Naive thymus-derived CD8-positive, alpha-beta T cell (primary cell): ENCODE measurements at places on chromosomes 7 and 10.
A peak's percentile ranks its signal among the peaks of the same experiment; 100 is the strongest.

DNA sequence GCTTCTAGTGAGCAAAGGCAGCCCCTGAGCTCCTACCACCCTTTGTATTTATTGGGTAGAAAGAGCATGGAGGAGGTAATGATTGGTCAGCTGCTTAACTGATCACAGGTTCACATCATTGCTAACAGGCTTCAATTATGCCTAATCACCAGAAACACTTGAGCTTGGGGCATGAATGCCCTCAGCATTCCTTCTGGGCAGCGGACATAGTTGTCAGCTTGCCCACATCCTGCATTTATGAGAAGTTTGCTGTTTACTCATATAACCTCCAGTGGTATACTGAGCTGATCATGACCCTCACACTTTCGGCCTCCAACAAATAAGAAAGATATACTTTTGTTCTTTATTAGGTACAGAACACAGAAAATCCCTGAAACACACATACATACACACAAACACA, 140.3 kb upstream of the ODAD2 start:
- DNase-seq, result no peak

GRCh38 chr10:77350134-77350533, 287.5 kb downstream of the KCNMA1 start:
- DNase-seq, result no peak

- DNase-seq, result no peak
These were observed 410.9 kb downstream of the SUGCT start for GRCh38 chr7:40545739-40546138.

DNA sequence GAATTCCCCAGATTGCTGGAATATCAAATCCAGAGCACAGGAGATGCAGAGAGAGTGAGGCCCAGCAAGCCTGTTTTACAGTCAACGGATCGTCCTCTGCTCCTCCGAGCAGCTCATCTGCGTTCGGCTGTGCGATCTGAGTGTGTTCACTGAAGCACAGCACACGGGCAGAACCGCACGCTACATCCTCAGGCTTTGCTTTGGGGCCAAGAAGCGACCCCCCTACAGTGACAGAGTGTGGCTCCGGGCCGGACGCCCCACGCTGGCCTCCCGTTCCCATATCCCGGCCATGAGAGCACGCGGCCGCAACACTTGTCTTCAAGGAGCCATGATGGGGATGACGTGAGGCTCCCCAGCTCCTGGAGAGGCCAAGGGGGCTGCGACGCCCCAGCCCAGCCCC, 431.4 kb downstream of the DNAJB6 start:
- DNase-seq, result no peak

- DNase-seq, result no peak
These were observed 786.9 kb upstream of the IGFBP3 start for GRCh38 chr7:46707973-46708372.

DNA sequence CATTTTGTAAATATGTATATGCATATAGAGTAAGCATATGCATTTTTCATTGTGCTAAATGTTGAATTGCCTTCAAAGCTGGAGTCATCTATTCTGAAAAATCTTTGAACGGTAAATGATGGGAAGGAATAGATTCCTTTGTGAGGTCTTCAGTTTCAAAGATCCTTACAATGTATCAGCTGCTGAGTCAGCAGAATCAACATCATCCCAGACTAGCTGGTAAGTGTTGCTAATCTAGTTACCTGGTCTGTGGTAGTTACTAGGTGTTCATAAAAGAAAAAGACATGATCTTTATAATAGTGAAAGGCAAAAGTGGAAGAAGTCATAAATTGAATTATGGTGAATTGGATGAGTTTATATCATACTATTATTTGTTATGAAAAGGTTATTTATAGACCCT, 10.6 kb upstream of the STAM start:
- DNase-seq, result no peak

GRCh38 chr10:10804998-10805740, 212.5 kb upstream of the CELF2 start:
- no peak for DNase-seq

DNA sequence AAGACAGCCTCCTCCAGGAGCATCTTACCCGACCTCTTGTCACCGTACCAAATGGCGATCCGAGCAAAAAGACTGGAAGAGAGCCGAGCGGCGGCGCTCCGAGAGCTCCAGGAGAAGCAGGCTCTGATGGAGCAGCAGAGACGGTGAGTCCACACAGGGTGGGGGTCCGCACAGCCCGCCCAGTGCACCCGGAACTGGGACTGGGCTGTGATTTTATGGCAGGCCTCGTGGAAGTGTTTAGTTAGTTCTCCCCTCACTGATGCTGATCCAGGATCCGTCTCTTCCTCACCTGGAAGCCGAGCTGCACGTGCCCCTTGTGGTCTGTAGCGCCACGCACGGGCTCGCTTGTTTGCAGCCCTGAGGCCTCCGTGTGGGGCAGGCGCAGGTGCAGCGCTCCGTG, 19.6 kb downstream of the LRRC27 start:
- DNase-seq, result no peak

- DNase-seq, result no peak
These were observed 359.1 kb downstream of the EXOC4 start for GRCh38 chr7:133611955-133612354.

DNA sequence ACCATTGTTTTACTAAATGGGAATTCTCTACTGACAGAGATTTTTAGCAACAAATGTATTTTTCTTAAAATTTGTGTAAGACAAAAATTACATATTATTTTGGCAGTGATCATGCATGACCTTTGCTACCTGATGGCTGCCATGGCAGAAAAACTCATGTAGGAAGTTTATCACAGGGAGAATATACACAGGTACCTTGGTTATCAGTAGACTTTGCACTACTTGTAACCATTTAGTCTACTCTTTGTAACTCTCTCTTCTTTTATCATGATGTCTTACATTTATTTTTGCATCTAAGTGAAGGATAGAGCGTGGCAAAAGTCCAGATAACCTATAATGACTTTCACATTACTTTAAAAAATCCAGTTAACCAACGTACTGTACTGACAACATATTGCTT, 34.1 kb downstream of the REEP3 start:
- DNase-seq, result no peak

GRCh38 chr7:156106107-156106426, 293.8 kb upstream of the SHH start:
- no peak for DNase-seq

- DNase-seq, result no peak
These were observed 111.3 kb downstream of the HPSE2 start for GRCh38 chr10:99124376-99124775.

GRCh38 chr10:104321725-104322415, 16.4 kb downstream of the ITPRIP start:
- no peak for DNase-seq

GRCh38 chr7:139656387-139656786, 121.4 kb downstream of the HIPK2 start:
- DNase-seq, result no peak

- no peak for DNase-seq
These were observed 101.6 kb downstream of the HECTD2 start for GRCh38 chr10:91511549-91512330.

GRCh38 chr10:11232222-11232961, 214.7 kb downstream of the CELF2 start:
- DNase-seq, result no peak

DNA sequence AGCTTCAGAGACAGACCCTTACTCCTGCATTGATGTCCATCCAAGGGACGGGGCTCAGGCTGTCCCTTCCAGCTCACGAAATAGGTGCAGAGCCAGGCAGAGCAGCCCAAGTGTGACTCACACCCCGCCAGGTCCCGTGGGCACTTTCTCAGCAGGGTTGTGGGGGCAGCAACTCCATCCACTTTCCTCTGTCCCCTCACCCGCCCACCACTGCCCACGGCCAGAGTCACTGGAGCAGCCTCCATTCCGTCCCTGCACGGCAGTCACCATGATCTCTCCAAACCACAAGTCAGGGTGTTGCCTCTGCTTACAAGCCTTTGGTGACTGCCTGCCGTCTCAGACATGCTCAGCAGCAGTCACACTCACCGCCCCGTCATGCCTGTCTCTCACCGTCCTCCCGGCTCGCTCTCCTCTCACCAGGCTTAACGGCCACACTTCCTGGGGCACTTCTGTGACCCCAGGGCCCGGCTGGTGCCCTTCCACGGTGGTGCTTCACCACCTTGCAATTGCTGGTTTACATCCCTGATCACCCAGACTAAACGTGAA, 39.3 kb downstream of the CALML3 start:
- DNase-seq, result peak; percentile 69

- no peak for DNase-seq
These were observed 124.2 kb downstream of the TCERG1L start for GRCh38 chr10:131187274-131187673.

GRCh38 chr10:95445223-95445836, 115.8 kb downstream of the SORBS1 start:
- DNase-seq, result no peak

- DNase-seq, result no peak
These were observed 46.7 kb downstream of the PARD3 start for GRCh38 chr10:34768261-34768971.

GRCh38 chr7:30434140-30434799, 44.3 kb downstream of the NOD1 start:
- no peak for DNase-seq

- DNase-seq, result peak; percentile 34
These were observed 1.5 kb downstream of the MAFK start for GRCh38 chr7:1531979-1532455.

- no peak for DNase-seq
These were observed 60.1 kb upstream of the NAMPT start for GRCh38 chr7:106344861-106345260.

DNA sequence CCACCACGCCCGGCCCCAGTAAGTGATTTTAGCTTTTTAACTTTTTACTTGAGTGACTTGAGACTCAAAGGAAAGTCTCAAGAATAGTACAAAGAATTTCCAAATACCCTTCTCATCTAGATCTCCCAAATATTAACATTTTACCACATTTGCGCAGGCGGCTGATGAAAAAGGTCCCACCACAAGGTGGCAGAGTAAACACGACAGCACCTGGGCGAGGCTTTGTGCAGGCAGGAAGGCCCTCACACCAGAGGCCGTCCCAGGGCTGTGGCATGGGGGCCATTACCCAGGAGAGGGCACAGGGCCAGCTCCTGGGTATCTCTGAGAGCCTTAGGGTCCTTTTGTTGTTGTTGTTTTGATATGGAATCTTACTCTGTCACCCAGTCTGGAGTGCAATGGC, 50.0 kb upstream of the WIPI2 start:
- DNase-seq, result no peak

- no peak for DNase-seq
These were observed 473.0 kb upstream of the FOXK1 start for GRCh38 chr7:4209126-4209525.

DNA sequence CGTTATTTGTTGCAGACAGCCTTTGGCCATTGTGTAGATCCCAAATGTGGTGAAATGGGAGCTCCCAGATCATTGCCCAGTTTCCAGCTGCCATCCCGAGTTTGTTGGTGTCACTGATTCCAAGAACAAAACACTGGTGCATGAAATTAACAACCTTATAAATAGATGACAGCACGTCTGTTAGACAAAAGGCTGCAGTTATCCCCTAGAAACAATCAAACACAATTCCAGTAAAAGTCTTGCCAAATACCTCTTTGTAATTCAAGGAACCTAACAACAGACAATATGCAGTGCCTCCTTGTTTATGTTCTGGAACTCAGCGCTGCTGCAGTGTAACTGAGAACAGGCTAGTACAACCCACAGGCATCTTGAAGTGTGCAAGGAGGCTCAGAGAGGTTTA, 404.5 kb downstream of the PAXIP1 start:
- DNase-seq, result no peak

DNA sequence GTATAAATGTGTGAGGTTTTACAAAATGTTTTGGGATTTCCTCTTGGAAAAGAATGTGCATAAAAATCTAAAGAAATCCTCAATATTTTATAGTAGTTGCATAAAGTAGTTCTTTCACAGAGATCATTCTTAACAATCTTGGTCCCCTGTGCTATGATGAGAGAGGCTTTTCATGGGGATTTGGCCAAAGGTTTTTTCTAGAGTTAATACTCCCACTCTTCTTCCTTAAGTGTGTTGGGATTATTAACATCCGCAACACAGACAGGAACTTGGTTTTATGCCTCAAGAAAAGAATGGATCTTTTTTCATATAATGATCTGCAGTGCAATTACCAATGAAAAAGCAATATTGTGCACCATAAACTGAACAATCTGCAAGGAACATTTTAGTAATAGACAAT, 71.5 kb downstream of the AGMO start:
- no peak for DNase-seq

GRCh38 chr10:108388706-108389105, 1224.2 kb upstream of the SORCS1 start:
- DNase-seq, result no peak

DNA sequence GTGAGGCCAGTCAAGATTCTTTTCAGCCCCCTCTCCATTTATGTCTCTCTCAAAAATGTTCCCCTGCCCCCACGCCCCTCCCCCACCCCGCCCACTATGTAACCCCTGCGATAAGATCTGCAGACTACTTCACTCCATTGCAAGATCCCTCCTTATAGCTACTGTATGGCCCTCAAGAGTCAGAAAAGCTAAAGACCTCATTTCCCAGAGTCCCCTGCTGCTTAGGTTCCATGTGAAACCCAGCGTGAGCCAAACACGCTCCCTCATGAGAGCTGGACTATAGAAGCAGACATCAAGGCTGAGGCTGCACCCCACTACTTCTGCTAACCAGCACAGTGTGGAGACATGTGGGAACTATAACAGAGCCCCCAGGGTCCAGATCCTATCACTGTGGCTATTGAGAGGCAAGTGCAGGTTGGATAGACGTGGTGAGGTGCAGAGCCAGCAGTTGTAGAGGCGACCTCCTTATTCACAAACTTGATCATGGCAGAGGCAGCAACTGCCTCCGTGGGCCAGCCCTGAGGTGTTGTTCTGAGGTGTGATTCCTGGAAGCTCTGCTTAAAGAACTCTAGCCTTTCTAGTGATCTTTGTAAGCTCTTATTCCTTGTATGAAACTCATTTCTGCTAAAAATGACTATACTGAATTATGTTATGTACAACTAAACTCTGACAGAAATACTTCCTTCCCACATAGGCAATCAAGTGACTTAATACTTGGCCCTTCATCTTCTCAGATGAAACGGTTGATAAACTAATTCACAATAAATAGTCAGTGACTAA, 117.0 kb upstream of the ARID5B start:
- no peak for DNase-seq

DNA sequence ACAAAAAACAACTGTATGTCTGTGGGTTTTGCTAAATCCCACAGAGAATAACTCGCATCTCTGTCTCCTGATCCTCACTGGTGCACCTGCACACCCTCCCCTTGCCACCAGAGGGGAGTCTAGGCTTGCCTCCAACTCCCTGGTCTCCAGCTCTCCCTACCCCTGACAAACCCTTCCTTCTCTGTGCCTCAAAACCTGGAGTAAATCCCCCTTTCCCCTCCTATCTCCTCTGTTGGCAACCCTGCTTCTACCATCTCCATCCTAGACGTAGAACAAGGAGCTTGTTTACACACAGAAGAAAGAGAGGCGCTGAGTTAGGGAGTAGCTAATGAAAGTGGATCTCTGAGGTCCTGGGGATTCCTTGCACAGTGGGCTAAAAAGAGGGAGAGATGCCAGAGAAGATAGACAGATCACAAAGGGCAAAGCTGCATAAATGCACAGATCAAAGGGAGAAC, 6.0 kb downstream of the MBLAC1 start:
- DNase-seq, result peak; percentile 51

- no peak for DNase-seq
These were observed 3.6 kb upstream of the ARID5B start for GRCh38 chr10:61897671-61898434.

- no peak for DNase-seq
These were observed 192.3 kb downstream of the EMX2 start for GRCh38 chr10:117734731-117735405.
